ENCODE measurements at places on chromosomes 13 and 19.
A peak's percentile ranks its signal among the peaks of the same experiment; 100 is the strongest.

- DNase-seq: no peak
These were observed 26.4 kb downstream of the KCTD4 start for GRCh38 chr13:45174478-45174877.

DNA sequence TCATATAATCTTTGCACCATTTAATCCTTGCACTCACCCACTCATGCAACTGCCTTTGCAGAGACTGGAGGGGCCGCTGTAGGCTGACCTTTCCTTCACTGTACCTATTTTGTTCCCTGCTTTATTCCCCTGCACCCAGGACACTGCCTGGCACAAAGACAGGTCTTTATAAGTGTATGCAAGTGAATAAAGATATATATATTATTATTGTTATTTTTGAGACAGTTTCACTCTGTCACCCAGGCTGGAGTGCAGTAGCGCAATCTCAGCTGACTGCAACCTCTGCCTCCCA is 3.8 kb downstream of the ALOX5AP start:
- no peak for DNase-seq

- DNase-seq: no peak
These were observed 186.9 kb upstream of the OBI1 start for GRCh38 chr13:78845656-78846365.

GRCh38 chr19:6236310-6237291 is 43.2 kb downstream of the MLLT1 start:
- no peak for DNase-seq

- DNase-seq: no peak
These were observed 14.2 kb upstream of the RNF6 start for GRCh38 chr13:26236296-26236695.

- no peak for DNase-seq
These were observed 7.5 kb upstream of the SLC39A3 start for GRCh38 chr19:2747349-2747748.

DNA sequence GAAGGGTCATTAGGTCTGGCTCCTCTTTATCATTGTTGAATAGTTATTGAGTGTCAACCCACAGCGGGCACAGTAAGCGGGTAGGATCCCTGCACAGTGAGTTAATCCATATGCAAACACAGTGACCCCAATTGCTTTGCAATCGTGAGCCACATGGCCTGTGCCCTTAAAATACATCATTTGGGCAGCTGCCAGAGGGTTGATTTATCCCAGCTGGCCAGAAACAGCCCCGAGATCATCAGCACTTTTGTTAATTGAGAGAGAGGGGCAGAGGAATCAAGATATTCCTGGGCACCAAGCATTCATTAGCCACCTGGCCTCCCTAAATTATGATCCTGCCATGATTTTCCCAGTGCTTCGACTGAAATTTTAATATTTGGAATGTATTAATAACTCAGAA is 9.8 kb upstream of the CNMD start:
- no peak for DNase-seq

DNA sequence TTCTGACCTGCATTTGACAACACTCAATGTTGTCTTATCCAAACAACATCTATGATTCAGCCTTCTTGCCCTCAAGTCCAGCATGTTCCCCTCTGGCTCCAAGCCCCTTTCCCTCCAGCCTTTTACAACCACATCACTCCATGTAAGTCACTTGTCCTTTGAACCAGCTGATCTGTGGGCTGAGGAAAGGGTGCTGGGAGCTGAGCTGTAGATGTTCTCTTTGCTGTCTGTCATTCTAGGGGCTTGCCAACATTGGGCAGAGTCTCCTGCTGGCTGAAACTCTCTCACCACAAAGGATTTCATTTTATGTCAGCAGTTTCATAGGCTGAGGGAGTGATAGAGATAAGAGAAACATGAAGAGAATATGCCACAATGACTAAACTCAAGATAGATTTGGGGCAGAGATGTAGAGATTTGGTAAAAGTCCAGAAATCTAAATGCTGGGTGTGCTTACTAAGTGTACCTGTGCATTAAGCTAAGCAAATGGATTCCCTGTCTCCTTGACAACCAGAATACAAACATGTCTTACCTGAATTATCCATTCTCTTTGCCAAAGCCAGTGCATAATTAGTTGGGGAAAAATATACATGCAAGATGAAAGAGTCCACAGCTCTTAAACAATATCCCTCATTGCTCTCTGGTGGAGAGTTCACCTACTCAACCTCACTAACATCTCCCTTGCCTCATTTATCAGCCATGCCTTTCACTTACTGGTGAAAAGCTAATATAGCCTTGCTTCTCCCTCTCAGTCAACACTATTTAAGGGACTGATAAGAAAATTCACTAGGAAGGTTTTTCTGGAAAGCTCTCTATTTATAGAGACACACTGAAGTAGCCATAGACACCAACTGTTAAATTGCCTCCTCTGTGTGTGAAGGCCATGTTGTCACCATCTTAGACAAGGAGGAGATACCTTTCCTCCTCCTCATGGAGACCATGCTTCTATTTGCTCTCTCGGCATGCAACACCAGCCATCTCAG is 175.5 kb upstream of the SERP2 start:
- DNase-seq: peak; percentile 18

GRCh38 chr13:74575729-74576125 is 441.5 kb upstream of the KLF12 start:
- peak; percentile 24 for DNase-seq

GRCh38 chr13:43850873-43851272 is 28.7 kb downstream of the CCDC122 start:
- DNase-seq: no peak

DNA sequence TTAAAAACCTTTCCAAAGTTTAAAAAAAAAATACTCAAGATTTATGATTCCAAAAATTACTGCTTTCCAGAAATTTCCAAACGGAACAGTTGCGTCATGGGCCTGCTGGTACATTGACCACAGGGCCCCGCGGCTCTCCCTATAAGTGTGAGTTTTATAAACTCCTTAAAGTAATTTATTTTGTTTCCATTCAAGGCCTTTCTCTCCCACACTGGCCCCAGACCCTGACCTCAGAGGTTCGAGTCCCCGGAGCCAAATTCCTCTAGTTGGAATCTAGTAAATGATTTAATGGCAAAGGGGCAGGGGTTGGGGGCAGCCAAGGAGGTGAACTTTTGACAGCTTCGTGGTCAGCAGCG is 97.5 kb downstream of the INSR start:
- DNase-seq: no peak

DNA sequence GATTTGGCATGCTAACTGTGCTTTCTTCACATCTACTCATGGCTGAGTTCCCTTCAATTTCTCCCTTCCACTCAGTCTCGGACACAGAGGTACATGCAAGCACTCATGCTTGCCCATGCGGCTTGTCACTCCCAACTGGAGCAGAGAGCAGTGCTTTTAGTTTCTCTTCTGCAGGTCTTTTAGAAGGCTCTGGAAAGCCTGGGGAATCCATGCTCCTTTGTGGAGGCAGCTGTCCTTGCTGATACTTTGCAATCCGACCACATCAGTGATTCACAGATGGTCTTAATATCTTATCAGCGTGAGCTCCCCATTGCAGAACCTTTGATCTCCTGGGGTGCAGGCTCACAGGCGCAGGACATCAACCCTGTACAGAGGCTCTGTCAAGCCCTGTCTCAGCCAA is 203.9 kb downstream of the COL4A1 start:
- DNase-seq: no peak

- no peak for DNase-seq
These were observed 21.6 kb downstream of the FAM124A start for GRCh38 chr13:51243832-51244231.

DNA sequence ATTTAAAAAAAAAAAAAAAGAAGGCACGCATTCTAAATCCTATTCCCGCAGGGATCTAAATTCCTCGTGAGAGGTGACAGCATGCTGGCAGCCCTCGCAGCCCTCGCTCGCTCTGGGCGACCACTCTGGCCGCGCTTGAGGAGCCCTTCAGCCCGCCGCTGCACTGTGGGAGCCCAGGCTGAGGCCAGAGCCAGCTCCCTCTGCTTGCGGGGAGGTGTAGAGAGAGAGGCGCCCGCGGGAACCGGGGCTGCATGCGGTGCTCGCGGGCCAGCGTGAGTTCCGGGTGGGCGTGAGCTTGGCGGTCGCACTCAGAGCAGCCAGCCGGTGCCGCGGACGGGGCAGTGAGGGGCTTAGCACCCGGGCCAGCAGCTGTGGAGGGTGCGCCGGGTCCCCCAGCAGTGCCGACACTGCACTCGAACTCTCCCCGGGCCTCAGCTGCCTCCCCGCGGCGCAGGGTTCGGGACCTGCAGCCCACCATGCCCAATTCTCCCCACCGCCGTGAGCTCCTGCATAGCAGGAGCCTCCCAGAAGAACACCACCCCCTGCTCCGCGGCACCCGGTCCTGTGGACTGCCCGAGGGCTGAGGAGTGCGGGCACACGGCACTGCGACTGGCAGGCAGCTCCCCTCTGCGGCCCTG is 553.9 kb downstream of the LMO7 start:
- no peak for DNase-seq

- no peak for DNase-seq
These were observed 577.8 kb upstream of the SLITRK5 start for GRCh38 chr13:87093399-87093798.

DNA sequence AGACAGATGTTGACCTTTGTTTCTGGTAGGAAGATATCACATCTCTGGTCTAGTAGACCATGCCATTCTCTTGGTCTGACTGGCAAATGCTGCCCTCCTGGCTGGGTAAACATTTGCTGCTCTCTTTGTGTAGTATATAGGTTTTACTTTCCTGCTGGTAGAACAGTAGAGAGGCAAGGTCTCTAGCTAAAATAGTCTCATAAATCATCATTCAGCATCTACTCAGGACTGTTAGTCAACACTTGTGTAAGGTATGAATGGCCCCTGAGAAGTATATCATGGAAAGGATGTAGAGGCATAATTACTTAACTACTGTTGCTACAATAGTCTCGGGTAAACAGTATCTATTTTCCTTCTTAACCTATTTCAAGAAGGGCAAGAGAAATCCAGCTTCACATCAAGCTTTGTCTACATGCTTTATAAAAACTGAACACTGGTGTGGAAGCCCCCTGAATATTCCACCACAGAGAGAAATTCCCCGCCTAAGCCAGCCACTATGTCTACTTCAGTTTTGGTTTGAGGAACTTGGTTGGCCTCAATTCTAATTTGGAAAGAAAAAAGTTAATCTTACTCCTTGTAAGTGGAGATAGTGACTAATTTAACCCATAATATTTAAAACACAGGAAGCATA is 18.4 kb upstream of the MYCBP2 start:
- no peak for DNase-seq

GRCh38 chr19:15563931-15564330 is 51.1 kb upstream of the CYP4F8 start:
- no peak for DNase-seq

Data from stimulated activated CD4-positive, alpha-beta T cell treated with anti-CD3 and anti-CD28 coated beads, Interleukin-12 subunit alpha, Interleukin-12 subunit beta, amount 100 ng/mL, for 48 hours (primary cell).